Muscle of leg (tissue), 16 donors: ENCODE measurements at places on chromosomes 7 and 10.

DNA sequence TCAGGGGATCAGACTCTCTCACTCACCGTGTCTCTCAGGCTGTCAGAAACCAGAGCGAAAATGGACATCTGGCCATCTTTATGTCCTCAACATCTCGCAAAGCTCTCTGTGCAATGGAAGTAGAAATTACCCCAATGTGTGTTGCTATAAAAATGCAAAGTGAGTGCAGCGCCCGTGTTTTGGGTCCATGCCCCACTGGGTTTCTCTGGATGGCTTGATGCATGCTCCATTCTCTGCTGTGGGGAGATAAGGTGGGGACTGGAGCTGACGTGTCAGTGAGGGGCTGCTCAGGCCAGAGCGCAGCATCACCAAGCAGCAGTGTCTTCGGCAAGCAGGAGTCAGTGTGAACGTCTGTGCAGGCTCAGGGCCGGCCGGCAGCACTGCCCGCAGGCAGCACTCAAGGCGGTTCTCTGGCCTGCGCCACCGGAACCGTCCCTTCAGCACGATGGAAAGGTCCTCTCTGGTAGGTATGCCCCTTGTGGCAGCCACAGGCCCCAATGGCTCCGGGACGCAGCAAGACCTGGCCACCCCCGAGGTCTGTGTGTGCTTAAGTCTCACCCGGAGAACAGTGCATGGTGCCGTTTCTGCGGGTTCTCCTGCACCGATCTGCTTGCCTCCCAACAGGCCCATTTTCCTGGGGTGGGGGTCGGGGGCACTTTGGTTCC lies 30.2 kb downstream of the WDR86 start:
- no peak for DNase-seq

GRCh38 chr10:126731610-126731990 lies 61.1 kb upstream of the C10orf90 start:
- peak; percentile 95 for DNase-seq

DNA sequence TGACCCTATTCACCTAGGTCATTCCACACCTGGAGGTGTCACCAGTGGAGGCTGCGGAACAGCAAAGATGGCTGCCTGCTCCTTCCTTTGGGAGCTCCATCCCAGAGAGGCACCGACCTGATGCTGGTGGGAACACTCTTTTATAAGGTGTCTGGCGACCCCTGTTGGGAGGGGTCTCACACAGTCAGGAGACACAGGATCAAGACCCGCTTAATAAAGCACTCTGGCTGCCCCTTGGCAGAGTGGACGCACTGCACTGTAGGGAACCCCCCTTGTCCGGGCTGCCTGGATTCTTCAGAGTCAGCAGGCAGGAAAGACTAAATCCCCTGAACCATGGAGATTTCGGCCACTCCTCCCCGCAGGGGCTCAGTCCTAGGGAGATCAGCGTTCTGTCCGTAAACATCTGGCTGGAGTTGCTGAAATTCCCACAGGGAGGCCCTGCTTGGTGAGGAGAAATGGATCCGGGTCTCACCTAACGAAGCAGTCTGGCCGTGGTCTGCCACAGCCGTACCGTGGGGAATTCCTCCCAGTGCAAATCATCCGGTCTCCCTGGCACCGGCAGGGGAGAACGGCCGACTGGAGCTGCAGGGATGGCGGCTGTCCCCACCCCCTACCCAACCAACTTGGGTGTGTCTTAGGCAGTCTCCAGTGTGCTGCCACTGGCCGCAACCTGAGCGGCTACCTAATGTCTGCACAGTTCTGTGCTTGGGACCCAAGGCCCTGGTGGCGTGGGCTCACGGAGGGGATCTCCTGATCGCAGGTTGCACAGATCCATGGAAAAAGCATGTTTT lies 66.1 kb downstream of the LSMEM1 start:
- DNase-seq = no peak

- no peak for DNase-seq
Observed at GRCh38 chr7:77822269-77822668, 23.7 kb downstream of the PHTF2 start.

DNA sequence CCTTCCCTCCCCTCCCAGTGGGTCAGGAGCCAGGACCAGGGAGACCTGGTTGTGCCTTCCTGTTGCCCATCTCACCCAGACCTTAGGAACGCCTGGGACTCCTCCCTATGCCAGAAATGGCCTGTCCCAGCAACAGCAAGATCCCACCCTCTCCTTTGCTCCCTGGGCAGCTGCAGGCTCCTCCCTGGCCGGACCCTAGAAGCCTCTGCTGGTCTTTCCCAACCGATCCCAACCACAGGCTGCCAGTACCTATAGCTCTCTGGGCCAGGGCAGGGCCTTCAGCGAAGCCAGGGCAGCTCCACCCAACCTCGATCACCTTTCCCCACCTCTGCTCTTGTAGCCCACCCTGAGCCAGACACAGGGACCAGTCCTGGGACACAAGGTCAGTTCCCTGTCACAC lies 21.9 kb downstream of the LDB3 start:
- no peak for DNase-seq

GRCh38 chr10:116240157-116240950 lies 32.7 kb downstream of the GFRA1 start:
- peak; percentile 27 for DNase-seq

- DNase-seq = no peak
Observed at GRCh38 chr7:136551618-136552017, 316.8 kb upstream of the CHRM2 start.

- DNase-seq = no peak
Observed at GRCh38 chr10:3636356-3637181, 148.4 kb downstream of the KLF6 start.

- peak; percentile 87 for DNase-seq
Observed at GRCh38 chr10:128938558-128938957, 528.5 kb upstream of the MGMT start.

DNA sequence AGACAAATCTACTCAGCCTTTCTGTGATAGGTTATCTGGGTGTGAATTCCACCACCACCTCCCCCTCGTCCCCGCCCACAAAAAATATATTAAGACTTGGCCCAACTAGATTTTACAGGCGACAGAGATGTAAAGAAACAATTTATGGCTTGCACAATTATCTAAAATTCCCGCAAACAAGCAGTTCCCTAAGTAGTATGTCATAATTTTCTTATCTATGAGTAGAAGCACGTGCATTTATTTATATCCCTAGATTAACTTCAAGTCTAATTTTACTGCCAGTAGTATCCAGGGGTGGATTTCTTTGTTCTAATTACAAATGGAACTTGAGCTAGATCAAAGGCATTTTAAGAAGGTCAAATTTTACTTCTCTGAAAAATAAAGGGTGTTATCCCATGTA lies 1.7 kb downstream of the TSPAN12 start:
- no peak for DNase-seq

DNA sequence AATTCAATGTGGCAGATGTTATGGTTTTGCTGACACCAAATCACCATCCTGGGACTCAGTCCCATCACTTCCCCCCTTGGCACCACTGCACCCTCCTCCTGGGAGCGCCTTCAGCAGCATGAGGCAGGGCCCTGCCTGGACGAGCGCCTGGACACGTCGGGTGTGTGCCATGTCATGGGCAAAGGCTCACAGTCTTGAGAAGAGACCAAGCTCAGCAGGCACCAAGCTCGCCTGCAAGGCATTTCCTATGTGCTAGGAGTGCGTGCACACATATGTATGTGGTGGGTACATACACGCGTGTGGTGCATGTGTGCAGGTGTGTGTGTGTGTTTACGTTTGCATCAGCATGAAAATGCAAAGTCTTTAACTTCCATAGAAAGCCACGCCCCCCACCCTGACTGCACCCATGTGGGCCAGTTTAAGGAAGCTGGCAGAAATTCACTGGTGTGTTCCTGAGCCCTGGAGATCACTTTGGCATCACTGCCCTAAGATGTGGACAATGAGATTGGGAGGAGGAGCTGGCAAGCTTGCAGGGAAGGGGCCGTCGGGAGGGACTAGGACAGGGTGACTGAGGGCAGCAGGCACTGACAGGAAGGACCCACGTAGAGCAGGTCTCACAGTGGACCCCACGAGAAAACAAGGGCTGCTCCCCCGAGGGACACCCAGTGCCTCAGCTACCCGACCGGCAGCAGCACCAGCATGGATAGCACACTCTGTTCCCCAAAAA lies 169.9 kb upstream of the PPP2R2D start:
- DNase-seq = no peak

GRCh38 chr10:89556600-89556999 lies 21.2 kb upstream of the SLC16A12 start:
- no peak for DNase-seq

DNA sequence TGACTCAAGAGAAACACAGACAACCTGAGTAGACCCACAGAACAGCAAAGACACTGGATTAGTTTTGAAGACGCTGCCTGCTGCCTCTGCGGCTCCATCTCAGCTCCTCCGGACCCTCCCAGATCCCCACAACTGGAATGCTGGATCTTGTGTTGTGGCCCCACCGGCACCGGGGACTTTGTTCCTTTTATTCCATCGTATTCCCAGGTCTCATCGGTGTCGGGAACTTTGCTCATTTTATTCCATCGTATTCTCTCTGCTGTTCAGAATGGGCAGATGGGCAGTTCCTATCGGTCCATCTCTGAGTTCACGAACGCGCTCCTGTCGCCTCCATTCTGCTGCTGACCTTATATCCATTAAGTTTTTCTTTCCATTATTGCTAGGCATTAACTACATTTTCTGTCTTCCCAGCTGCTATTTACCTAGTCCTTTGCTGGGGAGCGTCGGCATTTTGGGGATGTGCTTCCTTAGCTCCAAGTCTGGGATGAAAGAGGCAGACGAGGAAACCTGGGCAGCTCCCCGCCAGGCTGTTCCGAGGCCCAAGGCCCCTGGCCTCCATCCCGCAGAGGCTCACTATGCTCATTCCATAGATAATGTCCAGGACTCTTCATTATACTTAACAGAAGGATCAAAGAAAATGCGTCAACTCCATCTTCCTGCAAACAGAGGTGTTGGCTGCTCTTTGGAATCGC lies 192.4 kb downstream of the MAD1L1 start:
- no peak for DNase-seq

- no peak for DNase-seq
Observed at GRCh38 chr7:16916105-16916639, 34.4 kb upstream of the AGR3 start.

- peak; percentile 4 for DNase-seq
Observed at GRCh38 chr7:103680161-103681144, 234.4 kb upstream of the SLC26A5 start.

GRCh38 chr10:49158404-49158803 lies 24.6 kb upstream of the FAM170B start:
- no peak for DNase-seq

DNA sequence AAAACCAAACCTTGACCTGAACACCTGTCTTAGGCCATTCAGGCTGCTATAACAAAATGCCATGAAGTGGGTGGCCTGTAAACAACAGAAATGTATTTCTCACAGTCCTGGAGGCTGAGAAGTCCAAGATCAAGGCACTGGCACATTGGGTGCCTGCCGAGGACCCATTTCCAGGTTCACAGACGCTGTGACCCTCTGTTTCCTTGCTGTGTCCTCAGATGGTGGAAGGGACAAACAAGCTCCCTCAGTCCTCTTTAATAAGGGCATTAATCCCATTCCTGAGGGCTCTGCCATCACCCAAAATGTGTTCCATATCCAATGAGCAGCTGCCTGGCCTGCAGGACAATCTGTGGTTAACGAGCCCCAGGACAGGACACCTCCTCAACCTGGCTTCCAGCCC lies 67.6 kb downstream of the ITGB1 start:
- DNase-seq = no peak

- DNase-seq = no peak
Observed at GRCh38 chr7:27969346-27969745, 211.2 kb downstream of the JAZF1 start.
